Amniotic epithelial cell (primary cell): ENCODE measurements at places on chromosomes 5 and 9.
A peak's percentile ranks its signal among the peaks of the same experiment; 100 is the strongest.

- no peak for DNase-seq
Observed at GRCh38 chr9:134957945-134958227, 40.2 kb upstream of the FCN1 start.

GRCh38 chr9:117276444-117276843, 138.4 kb downstream of the ASTN2 start:
- DNase-seq: no peak

- no peak for DNase-seq
Observed at GRCh38 chr9:129038109-129038852, 1.9 kb downstream of the MIGA2 start.

DNA sequence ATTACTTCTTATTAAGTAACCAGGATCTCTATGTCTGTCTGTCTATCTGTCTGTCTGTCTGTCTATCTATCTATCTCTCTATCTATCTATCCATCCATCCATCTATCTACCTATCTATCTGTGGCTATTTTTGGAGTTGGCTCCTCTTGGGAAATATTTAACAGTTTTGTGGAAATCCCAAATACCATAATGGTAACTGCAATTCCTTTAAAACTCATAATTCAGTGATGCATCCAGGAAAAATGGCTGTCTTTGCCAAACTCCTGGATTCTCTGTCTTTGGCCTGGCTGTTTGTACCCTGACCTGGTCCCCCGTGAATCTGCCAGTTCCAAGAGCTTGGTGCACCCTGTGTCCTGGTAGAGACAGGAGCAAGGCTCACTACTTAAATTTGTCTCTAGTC, 197.0 kb downstream of the PCSK1 start:
- DNase-seq: no peak

DNA sequence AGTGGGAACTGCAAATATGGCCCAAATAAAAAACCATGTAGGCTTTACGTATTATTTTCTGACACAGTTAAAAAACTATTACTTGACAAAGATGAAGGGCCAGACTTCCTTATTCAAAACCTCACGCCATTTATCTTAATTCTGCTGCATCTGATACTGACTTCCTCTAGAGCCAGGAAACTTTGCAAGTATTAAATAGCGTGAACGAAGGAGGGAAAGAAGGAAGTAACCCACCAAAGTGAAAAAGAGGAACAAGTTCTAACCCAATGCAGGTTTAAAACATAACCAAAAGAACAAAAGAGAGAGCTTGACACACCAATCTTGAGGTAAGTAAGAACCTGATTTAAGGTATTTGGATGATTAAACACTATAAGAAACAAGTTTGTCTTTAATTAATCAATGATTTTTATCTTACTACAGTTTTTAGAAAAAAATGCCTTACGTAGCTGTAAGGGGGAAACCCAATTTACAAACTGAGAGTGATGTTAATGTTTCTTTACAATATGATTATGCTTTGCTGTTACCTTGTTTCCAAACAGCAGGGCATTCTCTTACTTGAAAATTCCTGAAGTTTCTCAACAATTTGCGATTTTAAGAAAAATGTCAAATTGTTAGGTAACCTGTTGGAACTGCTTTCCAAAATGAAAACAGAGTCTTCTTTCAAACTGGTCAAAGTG, at the start of gene GAPT:
Gene GAPT, plus strand, starts transcription at position 220 of the 677 bp plus-strand sequence. CDS start 3,102 bp downstream, outside the sequence.
- no peak for DNase-seq

- peak; percentile 61 for DNase-seq
Observed at GRCh38 chr5:54387659-54388232, 67.8 kb upstream of the HSPB3 start.

DNA sequence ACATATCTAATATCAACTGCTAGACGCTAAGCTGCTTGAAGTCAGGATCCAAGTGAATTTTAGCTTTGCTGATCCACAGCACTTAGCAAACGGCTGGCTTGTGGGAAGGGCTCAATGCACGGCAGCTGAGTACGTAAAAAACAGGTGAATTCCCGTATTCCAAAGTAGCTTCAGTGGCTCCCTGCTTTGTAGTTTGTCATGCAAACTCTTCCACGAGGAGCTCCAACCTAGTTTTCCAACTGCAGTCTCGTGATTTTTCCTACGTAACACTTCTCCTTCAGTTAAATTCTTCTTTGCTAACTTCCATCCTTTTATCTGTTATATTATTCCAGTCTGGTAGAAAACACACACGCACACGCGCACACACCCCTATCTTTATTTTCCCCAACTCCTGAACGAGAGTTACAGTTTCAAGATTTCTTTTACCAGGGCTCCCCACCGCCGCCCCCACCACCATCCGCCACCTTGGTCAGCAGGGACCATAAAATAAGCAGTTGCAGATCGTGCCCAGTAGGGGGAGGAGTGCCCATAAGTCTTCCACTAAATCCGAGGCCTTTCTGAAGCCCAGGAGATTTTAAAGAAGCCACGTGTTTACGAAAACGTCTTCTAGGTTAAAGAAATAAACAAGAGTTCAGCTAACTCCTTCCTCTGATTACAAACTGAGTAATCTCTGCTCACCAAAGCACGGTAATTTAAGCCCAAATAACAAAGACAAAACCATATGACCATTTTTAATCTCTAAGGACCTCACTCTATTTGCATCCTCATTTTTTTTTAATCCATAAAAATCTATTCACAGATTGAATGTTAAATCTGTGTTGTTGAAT, 34.8 kb upstream of the TRIO start:
- DNase-seq: peak; percentile 83

DNA sequence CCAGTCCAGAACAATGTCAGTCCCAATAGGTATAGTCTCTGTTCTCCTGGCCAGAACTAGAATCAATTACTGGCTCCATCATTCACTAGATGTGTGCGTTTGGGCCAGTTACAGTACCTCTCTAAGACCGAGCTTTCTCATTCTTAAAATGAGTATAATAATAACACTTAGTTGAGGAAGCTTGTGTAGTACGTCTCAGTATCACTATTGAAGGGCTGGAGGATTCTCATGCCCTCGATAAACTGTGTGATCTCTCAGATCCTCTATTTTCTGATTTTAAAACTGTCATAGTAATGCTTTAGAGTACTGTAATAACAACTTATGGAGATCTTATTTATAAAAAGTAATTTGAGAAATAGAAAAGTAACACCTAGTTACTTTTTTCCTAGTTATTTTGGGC, 50.7 kb downstream of the CDKN2A start:
- no peak for DNase-seq

DNA sequence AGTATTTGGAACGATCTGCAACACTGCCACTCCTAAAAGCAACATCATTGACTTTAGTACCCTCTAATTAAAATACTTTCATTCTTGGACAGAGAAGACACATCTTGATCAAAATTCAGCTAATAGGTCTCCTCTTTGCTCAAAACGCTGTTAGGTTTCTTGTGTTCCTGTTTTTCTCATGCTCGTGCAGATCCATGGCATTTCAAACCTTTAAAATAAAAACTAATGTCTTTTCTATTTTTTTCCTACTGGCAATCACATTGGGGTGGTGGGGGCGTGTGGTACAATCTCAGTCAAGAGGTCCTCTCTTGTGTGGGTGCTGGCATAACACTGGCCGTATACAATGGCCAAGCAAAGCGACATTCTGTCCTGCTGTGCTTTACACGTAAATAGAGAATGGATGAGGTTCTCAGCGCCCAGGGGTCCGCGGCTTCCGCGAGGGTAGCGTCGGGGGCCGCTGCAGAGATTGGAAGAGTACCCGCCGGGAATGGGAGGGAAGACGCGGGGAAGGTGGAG, 315 bp upstream of the GPR150 start:
- no peak for DNase-seq

DNA sequence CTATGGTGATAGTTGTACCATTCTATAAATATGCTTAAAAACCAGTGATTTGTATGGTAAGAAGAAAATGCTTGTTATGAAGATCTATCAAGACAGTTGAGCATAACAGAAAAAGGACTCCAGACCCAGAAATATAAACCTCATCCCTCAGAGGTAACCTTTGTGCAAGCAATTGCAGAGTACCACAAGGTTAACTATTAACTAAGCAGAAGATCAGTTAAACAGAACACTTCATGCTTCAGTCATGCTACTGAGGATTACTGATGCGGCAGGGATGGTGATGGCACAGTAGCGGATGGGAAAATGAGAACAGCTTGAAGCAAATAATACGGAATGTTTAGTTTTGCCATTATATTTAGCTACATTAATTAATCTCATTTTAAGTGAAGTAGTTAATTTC, 45.5 kb downstream of the IARS1 start:
- DNase-seq: no peak

- DNase-seq: peak; percentile 47
Observed at GRCh38 chr5:39580702-39581453, 156.1 kb upstream of the DAB2 start.

- DNase-seq: no peak
Observed at GRCh38 chr5:172502969-172503368, 48.6 kb upstream of the SH3PXD2B start.

DNA sequence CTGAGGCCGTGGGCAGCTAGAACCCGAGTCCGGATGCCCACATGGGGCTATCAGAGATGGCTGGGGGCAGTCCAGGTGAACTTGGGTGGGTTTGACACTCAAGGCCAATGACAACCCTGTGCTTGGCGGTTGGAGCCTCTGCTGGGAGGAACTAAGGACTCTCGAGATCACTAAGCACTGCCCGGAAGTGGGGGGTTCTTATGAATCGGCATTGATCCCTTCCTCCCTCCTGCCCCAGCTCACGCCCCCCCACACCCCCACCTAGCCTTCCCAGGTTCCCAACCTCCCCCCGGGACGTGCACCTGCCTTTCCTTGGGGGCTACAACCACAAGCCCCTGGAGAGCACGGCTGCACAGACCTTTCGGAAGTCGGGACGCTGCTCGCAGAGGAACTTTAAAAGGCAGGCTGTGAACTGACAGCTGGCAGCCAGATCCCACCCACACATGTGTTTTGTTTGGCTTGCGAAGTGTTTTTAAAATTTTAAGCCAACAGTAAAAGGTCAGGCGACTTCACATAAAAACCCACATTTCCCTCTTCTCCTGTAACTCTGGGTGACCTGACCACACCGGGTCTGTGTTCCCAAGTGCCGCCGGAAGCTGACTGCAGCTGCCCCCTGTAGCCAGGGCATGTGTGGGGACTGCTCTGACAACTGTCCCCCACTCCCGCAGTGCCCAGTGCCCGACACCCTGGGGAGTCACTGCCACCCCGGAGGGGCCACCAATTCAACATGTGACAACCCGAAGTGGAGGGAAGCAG, 5.1 kb upstream of the RALGDS start:
- no peak for DNase-seq

- DNase-seq: no peak
Observed at GRCh38 chr5:540906-541538, 16.8 kb upstream of the SLC9A3 start.

GRCh38 chr9:4435197-4435596, 55.1 kb upstream of the SLC1A1 start:
- DNase-seq: peak; percentile 87

DNA sequence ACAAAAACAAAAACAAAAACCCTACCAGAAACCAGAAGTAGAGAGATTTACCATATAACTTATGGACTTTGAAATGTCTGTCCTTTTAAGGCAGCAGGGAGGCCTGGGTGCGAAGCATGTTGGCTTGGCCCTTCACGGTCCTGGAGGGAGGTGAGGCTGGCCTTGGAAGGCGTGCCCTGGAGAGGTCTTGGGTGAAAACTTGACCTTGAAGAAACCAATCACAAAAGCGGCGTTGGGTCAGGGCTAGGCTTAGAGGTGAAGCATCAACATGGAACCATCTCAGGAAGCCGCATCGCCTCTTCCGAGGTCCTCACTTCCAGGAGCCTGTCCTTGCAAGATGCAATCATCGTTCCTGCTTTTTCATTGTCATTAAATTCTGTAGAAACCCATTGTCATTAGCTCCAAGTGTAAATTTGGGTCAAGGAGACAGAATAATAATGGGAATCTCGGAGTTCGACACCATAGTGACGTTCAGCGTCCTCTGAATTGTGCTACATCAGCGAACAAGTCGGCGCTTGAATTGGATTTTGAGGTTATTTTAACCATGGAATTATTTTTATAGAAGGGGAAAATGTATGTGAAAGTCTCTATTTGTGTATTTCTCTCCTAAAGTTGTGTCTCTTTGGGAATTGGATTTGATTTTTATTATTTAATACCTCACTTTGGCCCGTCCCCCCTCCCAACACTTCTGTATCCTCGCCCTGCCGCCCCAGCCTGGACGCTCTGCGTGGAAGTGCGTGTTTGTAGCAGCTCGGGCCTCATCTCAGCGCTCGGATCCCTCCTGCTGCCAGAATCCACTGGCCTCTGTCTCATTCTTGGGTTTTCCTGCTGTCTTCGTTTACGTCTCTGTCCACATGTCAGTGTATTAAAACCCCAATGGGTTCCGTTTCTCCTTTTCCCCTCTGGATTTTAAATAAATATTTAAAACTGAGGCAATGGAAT, 11.1 kb upstream of the ORM1 start:
- no peak for DNase-seq

- no peak for DNase-seq
Observed at GRCh38 chr5:886716-887325, 5.8 kb downstream of the BRD9 start.

DNA sequence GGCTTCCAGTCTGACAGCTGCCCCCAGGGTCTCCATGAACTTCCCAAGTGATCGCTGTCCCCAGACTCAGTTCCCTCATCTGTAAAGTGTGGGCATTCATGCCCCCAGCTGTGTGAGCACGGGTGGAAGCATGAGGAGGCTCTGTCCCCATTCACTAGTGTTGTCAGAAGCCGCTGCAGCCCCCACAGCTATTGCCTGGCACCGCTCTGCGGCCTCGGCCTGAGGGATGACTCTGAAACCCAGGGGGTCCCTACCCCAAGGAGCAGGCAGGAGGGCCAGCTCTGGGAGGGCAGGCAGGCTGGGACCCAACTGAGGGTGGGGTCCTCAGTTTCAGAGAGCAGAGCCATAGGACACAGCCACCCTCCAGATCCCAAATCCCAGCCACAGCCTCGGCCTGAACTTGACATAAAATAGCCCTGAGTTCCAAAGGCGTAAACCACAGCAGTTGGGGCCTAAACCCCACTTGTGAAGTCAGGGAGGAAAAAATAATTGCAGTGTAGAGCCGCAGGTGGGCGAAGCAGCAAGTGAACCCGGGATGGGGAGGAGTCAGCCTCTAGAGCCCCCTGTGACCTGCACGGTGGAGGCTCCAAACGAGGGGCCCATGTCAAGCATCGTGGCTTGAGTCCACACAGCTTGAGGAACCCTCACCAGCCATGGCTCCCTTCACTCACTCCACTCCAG, 66.0 kb upstream of the ADAMTS2 start:
- DNase-seq: no peak

DNA sequence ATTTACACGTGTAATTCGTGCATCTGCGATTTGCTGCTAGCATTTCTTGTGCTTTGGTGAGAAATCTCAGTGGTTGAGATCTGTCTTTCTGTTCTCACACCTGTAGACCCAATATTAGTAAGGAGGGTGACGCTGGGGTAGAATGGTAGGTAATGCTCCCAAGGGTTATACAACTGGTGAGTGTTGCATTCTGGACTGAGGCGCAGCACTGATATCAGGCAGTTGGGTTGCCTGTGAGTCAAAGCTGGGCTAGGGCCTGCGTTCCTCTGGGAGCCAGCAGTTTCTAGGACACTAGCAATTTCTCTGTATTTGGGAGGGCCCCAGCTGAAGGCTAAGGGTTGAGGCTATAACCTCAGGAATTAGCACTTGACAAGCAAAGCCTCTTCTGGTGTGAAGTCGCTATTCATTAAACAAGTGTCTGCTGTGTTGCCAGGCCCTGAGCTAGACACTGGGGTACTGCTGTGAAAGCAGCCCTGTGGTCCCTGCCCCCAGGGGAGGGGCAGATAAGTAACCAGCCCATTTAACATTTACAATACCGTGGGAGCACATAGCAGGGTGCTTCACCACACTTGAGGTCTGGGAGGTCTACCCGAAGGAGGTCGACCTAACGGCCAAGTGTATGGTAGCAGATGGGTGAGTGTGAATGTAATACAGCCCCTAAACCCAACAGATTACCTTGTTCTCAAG, 28.7 kb downstream of the LARP1 start:
- DNase-seq: peak; percentile 50
